Posterior cingulate gyrus (tissue), 11 donors: ENCODE measurements at places on chromosomes 2 and 18.

- DNase-seq, result no peak
Observed at GRCh38 chr18:77130229-77131099, 2.1 kb downstream of the MBP start.

DNA sequence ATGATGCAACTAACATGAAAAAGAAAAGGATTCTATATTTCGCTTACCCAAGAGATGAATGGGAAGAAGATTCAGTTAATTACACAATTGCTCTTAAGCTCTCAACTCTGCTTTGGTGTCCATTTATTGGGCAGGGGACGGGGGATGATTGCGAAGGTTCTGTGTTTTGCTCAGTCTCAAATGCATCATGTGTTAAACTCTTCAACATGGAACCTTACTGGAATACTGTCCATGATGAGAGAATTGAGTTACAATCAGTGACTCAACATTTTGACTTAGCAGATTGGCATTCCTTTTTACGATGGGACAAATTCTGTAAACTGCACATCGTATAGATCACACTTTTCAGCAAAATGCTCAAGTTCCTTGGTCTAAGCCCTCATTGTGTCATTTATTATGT is 135.6 kb downstream of the RBMS1 start:
- DNase-seq, result no peak

DNA sequence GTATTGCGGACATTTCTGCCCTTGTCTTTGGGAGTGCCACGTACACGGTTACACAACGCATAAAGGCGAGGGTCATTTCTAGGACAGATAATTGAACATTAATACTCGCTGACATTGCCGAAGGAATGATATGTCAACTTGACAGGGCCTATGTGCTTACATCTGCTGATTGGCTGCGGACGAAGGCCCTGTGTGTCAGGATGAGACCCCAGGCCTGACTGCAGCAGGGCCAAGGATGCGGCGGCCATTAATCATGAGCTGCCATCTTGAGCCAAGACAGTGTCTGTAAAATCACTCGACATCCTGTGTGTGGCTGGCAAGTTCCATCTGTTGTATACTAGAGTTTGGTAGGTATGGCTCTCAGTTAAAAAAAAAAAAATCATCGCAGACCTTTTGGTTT is 96.6 kb downstream of the MEIS1 start:
- DNase-seq, result no peak

GRCh38 chr18:37219257-37219656 is 346.3 kb downstream of the CELF4 start:
- DNase-seq, result no peak

- no peak for DNase-seq
Observed at GRCh38 chr18:23189768-23190661, 54.7 kb downstream of the CABLES1 start.

DNA sequence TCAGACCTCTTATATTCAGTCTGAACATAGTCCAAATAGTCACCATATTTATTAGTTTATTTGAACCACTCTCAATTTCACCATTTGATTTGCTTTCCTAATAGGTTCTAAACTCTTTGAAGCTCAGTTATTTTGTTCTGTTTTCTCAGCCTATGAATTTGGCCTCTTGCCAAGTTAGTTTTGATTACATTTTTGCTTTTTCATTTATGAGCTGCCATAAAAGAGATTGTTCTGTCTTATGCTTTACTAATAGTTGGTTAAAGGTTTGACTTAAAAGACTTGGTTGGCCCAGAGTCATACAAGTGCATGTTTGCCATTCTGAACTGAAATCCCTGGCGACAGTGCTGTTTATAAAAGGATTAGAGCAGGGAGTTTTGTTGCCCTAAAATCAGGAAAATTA is 85.9 kb upstream of the RANBP2 start:
- DNase-seq, result no peak

DNA sequence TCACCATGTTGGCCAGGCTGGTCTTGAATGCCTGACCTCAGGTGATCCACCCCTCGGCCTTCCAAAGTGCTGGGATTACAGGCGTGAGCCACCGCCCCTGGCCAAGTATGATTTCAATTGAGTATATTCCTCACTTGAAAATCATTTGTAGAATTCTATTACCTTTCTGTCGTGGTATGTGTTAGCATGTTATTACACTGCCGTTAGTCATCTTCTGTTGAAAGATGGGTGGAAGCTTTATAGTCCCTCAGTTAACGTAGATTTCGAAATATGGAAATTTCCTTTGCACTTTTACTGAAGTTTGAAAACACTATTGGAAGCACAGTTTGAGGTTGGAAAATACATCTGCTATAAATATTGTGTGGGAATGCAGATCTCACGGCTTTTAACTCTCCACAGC is 14.7 kb downstream of the NIFK start:
- no peak for DNase-seq

DNA sequence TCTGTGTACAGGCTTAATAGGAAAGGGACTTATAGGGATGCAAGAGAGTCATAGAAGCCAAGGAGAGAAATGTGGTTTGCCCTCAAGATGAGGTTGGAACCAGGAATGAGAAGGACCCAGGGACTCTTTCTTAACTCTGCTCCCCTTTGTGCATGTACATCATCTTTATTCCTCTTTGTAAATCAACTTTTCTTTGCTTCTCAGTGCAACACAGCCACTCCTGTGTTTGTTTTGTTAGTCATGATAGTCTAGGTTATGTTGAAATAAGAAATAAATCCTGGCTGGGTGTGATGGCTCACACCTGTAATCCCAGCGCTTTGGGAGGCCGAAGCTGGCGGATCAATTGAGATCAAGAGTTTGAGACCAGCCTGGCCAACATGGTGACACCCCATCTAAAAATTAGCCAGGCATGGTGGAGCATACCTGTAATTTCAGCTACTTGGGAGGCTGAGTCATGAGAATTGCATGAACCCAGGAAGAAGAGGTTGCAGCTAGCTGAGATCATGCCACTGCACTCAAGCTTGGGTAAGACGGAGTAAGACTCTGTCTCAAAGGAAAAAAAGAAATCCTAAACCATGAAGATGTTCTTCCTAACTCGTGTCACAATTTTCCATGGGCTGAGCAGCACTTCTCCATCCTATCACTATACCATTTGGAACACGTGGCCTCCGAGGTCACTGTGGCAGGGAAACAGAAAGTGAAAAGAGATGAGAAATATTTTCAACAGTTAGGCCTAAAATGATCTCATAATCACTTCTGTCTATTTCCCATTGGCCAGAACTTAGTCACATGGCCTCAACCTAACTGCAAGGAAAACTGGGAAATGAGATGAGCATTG is 73.0 kb upstream of the TMEM17 start:
- no peak for DNase-seq

GRCh38 chr18:77079088-77079487 is 53.5 kb downstream of the MBP start:
- no peak for DNase-seq

DNA sequence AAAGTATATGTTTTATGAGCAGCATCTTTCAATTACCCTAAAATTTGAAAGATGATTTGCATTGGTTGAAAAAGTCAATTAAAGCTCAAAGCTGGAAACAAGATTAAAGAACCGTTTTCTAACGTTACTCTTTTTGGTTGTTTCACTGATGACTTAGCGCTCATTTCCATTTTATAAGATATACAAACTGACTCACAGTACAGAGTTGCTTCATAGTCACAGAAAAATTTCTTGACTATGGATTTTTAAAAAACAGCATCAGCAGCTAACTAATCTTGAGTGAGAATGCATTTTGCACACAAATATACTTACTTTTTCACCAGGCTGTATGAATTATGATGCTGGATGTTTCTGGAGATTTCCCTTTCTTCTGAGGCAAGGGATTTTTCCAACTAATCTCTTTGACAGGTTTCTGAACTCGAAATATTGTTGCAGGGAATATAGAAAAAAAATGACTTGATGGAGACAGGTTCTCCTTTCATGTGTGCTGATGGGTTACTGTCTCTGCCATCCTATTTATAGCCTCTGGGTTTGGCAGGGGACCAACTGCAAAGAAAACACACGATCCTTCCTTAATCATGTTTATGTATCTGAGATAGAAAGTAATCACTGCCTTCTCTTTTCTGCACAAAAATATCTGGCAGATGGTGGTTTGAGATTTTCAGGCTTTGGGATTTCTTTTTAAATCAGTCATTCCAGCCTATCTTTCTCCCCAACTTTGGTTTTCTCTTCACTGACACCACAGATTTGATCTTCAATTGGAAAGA is 129.4 kb upstream of the DAPL1 start:
- no peak for DNase-seq

GRCh38 chr2:76080154-76080553 is 369.4 kb upstream of the GCFC2 start:
- no peak for DNase-seq

GRCh38 chr18:3836483-3837335 is 386.7 kb downstream of the TGIF1 start:
- no peak for DNase-seq
